Osteocyte (in vitro differentiated cells): ENCODE measurements at places on chromosomes 5 and 9.

DNA sequence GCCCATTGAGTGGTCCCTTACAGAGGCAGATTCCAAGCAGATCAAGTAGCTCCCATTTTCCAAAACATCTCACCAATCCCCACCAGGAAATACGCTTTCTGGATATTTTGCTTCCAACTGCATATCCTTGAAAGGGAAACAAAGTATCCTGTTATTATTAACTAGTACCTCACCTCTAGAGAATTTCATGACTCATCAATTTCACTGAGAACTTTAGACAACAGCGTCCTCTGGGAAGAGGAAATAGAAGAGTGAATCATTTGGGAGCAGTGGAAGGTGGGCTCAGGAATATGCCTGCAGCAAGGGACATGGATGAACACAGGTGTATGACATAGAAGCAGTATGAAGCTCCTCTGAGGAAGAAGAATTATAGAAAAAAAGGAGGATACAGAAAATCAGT, 186.7 kb downstream of the MARCHF11 start:
- DNase-seq, result no peak

- no peak for DNase-seq
Measured at GRCh38 chr5:72122602-72123001, 15.3 kb downstream of the MAP1B start.

DNA sequence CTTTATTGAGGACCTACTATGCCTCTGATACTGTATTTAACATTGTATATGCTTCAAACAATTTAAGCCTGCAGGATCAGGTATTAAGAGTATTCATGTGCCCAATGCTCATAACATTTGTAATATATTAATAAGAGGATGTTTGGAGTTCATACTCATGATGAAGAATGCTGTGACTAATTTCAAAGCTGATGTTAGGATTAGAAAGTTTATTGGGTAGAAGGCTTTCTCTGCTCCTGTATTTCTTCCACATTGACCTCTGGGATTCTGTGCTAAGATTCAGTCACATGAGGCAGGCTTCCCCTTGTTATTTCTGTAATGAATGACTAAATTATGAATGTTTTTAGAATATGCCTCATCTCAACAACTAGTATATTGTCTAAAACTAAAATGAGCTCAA, 456.4 kb downstream of the NFIB start:
- DNase-seq, result no peak

GRCh38 chr5:18749763-18750162, 1115.5 kb downstream of the TAF11L14 start:
- DNase-seq, result no peak

- DNase-seq, result no peak
Measured at GRCh38 chr5:142181547-142182163, 73.1 kb downstream of the NDFIP1 start.

DNA sequence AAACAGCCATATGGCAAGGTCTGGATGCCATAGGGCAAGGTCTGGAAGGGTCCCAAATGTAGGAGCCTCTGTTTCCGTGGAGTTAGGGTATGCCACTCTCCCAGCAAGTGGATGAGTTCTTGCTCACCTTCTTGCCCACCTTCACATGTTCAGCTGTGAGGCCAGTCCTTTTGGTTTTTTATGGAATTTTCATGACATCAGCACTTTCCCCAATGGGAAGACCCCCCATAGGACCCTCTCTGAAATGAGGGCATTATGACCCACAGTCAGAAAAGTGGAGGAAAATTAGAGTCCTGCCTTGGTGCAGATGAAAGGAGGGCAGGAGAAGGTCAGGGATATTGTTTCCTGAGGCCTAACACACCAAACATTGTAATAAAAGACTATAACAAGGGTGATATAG, 53.9 kb downstream of the RASA1 start:
- DNase-seq, result no peak
